ENCODE measurements at places on chromosomes 6 and 20. TPM values are rescaled to one million over a fixed set of nuclear protein-coding genes. Genes with fewer than 3 reads are reported as not detected.

TAAR6 gene
- not detected for total RNA-seq

C6orf163 gene
- 1.9 TPM for total RNA-seq

HSD17B8 gene
- 18.3 TPM for total RNA-seq

- no peak for DNase-seq
These were observed 177.6 kb downstream of the PLCB1 start for GRCh38 chr20:8309634-8310033.

- no peak for DNase-seq
These were observed 41.0 kb downstream of the PHF3 start for GRCh38 chr6:63676412-63677114.

DNA sequence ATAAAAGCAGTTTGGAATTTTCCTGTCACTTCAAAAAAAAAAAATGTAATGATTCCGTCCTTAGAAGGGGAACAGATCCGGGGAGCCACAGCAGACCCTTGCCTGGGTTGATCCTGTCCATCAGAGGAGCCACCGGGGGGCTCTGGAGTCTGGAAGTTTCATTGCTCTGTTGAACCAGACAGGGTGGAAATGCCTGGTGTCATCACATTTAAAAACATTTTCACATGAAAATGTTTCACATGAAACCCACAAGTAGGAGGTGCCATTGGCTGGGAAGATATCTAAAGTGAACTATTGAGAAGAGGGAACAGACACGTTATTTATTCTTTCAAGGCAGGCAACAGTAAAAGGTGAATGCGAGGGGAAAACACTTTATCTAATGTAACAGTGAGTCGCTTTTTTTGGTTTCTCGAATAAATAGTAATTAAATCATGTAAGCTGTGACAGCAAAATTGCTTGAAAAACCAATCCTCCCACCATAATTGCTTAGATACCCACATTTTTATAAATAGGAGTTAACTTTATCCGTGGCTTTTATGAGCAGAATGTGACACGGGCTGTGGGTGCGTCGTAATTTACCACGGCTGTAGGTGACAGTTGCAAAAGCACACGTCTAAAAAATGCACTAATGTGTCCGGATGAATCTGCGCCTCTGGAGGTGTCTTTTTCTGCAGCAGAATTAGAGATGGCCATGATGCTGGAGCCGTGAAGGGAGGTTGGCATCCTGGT, 323.4 kb downstream of the TAF4 start:
- DNase-seq: no peak

DNA sequence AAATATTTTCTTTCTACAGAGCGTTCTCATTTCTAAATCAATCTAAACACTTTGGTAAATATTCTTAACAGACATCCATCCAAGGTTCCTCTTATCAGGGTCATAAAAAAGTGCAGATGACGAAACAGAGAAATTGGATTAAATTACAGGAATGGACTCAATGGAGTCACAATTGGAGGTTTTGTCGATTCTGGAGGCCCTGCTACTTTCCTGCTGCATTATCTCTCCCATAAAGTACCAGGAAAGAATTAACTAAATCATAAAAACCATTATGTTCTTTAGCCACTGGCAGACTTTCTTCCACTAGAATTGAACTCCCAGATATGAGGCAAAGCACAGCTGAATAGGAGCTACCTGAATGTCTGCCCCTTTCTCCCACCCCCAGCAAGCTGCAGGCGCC, 610.6 kb downstream of the HDGFL1 start:
- no peak for DNase-seq

GRCh38 chr20:53161073-53161472, 188.9 kb downstream of the TSHZ2 start:
- no peak for DNase-seq

DNA sequence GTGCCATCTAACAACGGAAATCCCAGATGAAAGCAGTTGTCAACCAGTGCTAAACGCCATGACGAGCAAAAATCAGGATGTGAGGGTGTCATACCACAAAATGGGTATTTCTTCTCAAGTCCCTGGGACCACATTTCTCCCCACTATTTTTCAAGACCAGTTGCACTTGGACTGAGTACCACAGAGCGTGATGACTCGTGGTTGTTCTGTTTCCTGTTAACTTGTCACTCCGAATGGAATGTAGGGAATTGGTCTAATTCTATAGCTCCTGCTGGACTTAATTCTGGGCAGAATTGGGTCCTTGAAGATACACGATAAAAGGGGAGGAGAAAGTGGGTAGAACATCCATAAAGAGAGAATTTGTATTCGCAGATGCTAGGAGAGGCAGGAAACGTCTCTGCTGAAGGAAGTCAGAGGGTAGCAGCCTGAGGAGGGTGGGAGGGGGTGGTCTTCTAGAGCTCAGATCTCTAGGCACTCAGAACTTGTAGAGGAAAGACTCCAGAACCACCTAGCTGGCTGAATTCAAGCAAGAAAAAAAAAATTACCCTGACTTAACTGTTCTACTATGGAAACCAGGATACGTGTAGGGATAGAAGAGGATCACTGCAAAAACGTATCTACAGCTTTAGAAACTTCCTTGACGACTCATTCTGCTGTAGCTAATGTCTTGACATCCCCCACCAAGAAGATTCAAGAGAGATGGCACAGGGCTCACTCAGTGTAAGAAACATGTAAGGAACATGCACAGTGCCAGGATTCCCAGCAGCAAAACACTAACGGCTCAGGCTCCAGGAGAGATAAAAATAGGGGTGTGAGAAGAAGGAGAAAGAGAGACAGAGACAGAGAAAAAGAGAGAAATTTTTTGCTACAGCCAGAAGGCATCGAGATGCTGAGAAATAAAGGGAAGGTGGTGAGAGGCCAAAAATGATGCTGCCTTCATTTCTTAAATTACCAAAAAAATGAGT, 494.7 kb downstream of the CD83 start:
- no peak for DNase-seq

- no peak for DNase-seq
These were observed 67.0 kb downstream of the RIPOR2 start for GRCh38 chr6:24868765-24869164.

- no peak for DNase-seq
These were observed 44.9 kb downstream of the HLA-DRA start for GRCh38 chr6:32484614-32484998.
